ENCODE measurements at places on chromosomes 12 and 14. TPM values are rescaled to one million over a fixed set of nuclear protein-coding genes. Genes with fewer than 3 reads are reported as not detected.

DNA sequence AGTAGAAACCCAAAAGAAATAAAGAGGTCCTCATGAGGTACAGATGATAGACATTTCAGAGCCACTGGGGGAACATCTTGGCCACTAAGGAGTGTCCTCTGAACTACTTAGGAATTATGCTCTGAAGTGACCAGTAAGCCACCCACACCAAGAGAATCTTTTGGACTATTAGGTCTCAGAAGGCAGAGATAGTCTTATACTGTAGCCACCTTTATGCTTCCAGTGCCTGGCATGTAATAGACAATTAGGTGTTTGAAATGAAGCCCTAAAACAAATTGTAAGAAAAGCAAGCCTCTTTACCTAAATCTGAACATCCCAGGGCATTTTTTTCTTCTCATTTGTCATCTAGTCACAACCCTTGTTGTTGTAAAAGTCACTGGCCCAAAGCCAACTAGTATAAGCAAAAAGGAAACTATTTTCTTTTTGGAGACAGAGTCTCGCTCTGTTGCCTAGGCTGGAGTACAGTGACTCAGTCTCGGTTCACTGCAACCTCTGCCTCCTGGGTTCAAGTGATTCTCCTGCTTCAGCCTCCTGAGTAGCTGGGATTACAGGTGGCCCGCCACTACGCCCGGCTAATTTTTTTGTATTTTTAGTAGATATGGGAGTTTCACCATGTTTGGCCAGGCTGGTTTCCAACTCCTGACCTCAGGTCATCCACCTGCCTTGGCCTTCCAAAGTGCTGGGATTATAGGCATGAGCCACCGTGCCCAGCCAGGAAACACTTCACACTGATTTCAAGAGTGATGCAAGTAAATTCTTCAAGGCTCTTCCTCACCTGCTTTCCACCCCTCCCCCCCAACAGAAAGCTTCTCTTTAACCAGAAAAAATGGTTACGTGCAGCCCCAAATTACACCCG, 11.1 kb downstream of the PLEKHA5 start:
- no peak for DNase-seq

GRCh38 chr12:25377469-25378177, 126.9 kb upstream of the KRAS start:
- DNase-seq = no peak

DNA sequence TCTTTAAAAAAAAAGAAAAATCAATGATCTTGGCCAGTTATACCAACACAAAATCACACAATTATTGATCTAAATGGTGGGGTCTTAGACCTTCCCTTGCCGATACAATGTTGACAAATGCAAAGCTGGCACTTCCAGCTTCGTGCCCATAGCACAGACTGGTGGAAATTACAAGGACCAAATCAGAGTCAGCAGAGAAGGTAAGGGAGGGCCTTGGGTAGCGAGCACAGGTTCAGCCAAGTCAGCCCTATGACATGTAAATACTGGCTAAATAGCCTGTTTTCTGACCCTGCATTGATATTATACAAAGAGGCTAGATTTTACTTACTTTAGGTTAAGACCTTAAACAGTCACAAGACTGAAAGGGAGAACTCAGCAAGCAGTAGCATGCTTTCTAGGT, 30.3 kb upstream of the WDR89 start:
- DNase-seq = no peak

DNA sequence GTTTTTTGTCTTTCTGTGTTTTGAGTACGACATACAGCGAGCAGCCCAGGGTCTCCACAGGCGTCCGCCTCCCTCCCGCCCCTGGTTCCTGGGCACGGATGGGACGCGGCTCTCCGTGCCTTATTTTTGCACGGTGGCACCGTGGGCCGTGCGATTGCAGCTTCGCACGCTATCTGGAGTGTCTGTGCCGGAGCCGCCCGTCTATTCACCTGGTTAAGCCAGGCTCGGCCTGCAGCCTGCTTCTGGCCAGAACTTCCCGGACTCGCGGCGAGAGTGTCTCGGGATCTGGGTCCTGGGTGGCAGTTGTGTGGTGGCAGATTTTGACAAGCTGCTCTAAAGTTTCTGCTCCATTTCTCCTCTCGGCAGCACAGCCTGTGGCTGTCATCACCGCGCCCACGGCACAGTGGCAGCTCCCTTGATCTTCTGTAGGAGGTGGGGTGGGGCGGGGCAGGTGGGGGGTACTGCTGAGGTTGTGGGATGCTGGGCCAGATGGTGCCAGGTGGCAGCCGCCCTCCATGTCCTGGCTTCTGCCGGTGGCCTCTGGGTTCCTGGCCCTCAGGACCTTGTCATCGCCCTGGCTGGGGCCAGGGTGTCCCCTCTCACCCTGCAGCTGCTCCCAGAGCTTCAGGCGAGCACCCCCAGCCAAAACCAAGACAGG, 2.9 kb downstream of the MMP17 start:
- no peak for DNase-seq

DNA sequence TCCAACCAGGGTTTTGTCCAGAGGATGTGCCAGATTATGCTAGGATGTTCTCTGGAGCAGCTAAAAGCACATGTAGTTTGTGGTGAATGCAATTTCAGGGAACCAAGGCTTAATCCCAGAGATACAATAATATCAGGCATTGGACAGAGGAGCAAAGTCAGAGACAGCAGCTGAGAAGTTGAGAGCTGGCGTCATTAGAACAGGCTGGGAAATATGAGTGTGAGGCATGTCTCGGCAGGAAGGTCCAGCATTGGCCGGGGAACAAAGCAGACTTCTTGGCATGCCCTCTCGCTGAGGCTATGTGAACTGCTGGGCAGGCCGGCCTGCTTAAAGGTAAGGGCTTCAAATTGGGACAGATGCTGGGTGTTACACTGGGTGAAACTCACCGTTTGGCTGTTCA, 125.4 kb downstream of the CAND1 start:
- no peak for DNase-seq

The MMP17 gene
- not detected for total RNA-seq

Data from OCI-LY7 (cell line).